Fibroblast of skin of left quadriceps (primary cell): ENCODE measurements at places on chromosomes 7 and 10.

GRCh38 chr10:62588116-62588515 is 213.9 kb downstream of the ZNF365 start:
- no peak for DNase-seq

DNA sequence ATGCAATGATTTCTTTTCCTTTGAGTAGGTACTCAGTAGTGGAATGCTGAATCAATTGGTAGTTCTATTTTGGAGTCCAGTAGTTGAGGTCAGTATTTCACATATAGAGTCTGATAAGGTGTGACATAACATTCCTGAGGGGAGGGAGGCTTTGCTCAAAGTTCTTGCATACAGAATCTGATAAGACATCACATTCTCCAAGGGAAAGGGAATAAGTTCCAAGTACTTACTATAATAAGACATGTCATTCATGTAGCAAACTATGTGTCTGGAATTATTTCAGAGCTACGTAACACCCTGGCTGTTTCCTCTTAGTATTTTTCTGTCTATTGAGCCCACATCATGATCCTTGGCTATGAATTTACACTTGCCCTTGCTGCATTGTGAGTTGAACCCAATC is 74.3 kb upstream of the POM121L12 start:
- no peak for DNase-seq

DNA sequence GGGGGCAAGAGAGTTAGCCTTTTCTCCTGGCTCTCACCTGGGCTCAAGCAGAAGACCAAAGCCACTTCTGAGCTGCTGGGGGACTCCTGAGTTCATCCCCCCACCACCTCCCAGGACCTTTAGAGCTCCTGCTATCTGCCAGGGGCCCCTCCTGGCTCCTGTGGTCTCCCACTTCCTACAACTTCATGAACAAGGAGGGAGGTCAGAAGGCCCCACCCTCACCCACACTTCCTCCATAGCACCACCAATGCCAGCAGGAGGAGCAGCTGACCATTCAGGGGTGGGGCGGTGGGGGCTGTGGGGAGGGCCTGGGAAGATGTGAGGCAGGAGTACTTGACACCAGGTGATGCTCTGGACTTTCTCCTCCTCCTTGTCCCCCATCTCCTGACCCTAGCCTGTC is 32.6 kb upstream of the ADCYAP1R1 start:
- DNase-seq: no peak

DNA sequence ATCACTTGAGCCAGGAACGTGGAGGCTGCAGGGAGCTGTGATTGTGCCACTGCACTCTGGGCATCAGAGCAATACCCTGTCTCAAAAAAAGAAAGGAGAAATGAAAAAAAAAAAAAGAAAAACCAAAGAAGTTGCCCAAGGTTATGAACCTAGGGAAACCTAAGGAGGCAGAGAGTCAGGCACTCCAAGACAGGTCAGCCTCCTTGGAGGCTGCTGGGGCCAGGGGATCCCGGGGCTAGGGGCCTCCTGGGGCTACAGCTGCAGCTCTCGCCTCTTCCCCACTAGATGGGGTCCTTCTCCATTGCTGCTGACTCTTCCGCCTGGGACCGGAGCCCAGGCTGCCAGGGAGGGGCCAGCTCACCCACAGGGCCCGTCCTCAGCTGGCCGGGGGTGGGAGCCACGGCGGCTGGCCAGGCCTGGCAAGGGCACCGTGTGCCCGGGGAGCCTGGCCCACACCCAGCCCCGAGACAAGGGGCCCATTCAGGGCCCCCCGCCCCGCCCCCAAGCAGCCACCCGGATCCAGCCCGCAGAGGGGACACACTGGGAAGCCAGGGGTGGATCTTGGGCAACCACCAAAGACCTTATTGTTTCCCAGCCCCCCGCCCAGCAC is 1.7 kb upstream of the SPACDR start:
- DNase-seq: no peak

- DNase-seq: no peak
These were observed 3.7 kb upstream of the AP5Z1 start for GRCh38 chr7:4771737-4772136.

DNA sequence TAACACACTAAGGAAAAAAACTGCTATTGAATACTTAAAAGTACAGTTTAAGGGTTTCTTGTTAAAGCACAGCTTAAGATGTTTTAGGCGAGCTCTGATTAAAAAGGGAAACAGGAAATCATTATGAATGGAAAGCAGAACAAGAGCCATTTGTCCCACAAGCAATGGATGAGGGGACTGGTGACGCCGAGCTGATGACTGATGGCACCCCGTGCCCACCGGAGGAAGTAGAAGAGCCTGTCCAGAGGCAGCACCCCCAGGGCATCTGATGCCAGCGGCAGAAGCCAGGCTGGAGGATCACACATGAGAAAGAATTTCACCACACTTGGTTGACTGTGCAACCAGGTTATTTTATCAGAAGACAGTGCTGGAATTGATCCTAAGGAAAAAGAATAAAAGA is 15.0 kb upstream of the INSIG1 start:
- no peak for DNase-seq

DNA sequence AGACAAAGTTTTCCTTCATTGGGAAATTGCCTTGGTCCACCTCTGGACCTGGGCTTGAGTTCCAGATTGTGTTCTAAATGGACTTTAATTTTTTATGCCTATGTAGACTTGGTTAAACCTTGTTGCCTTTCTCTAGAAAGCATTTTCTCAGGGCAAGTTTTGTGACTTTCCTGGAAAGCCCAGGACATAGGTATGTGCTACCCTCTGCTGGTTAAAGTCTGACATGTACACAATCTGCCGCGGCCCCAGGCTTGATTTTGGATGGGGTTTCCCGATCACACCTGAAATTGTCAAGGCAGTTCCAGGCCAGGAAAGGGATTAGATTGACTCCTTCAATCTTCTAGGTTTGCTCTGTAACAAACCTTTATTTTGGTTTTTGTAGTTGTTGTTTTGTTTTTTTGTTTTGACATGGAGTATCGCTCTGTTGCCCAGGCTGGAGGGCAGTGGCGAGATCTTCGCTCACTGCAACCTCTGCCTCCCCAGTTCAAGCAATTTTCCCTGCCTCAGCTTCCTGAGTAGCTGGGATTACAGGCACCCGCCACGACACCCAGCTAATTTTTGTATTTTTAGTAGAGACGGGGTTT is 14.1 kb upstream of the AKR1B10 start:
- no peak for DNase-seq

DNA sequence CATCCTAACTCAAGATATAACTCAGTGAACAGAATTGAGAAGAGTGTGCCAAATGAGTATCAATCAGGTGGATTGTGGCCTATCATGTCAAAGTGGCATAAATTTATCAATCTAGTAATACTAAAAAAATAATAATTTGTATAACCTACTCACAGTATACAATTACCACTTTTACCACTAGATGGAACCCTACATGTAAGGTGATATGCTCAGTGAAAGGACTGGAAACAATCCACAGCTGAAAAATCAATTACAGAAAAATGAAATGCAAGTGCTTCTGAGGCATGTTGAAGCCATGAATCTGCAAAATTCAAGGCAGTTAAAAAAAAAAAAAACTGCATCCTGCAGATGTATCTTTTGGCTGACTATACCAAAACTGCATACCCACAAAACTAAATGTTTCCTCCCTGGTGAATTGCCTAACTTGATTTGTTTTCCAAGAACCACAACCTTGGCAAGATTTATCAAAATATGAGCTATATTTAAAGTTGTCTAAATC is 13.9 kb downstream of the ARHGAP19 start:
- DNase-seq: peak; percentile 89

DNA sequence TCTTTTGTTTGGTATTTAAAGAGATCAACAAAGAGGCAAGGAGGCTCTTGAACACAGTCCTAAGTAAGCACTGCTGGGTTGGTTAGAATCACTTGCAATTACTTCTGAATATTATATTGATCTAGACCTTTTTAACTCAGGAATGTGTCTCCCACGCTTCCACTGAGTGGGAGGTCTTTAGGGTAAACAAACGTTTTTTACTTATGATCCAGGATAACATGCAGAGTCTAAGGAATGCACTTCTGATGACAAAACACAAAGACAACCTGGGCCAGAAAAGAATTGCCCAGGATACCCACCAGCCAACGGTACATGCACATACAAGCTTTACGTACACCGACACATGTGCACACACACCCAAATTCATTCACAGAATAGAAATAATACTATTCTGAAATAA is 626.9 kb downstream of the PARD3 start:
- DNase-seq: no peak

DNA sequence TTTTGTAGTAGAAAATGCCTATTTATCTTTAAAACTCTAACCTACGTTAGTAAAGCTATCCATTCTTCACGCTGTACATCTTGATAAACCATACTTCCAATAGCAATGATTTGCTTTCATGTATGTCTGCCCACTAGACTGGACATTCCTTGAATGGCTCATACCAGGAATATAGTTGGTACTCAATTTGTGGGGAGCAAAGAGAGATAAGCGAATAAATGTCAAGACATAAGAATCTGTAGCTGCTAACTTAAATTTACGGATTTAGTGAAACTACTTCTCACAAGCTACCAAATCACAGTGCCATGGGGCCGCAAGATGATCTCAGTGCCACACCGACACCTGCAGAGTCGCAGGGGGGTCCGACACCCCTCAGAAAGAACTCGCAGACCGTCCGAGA is 763 bp upstream of the RALA start:
- DNase-seq: no peak

GRCh38 chr7:40587419-40587818 is 452.6 kb downstream of the SUGCT start:
- DNase-seq: no peak
